ENCODE measurements at places on chromosomes 7 and 10.

- H3K36me3 ChIP-seq, result no peaks in the 10 kb centered on the region
- no peak overlapping the region for H3K4me3 ChIP-seq
- DNase-seq, result no peak
- no peaks in the 10 kb centered on the region for H3K4me1 ChIP-seq
- no peak overlapping the region for H3K27ac ChIP-seq
- H3K27me3 ChIP-seq, result no peaks in the 10 kb centered on the region
Measured at GRCh38 chr7:130982651-130983050, 248.6 kb upstream of the KLF14 start.

- H3K4me1 ChIP-seq, result no peaks in the 10 kb centered on the region
- H3K4me3 ChIP-seq, result no peak overlapping the region
- H3K27me3 ChIP-seq, result no peaks in the 10 kb centered on the region
- H3K36me3 ChIP-seq, result no peaks in the 10 kb centered on the region
- no peak overlapping the region for H3K27ac ChIP-seq
Measured at GRCh38 chr7:66460921-66461361, 167.7 kb upstream of the KCTD7 start.

GRCh38 chr10:91043173-91043910 lies 122.5 kb upstream of the ANKRD1 start:
- no peaks in the 10 kb centered on the region for H3K27me3 ChIP-seq
- H3K4me1 ChIP-seq, result no peaks in the 10 kb centered on the region
- H3K4me3 ChIP-seq, result no peak overlapping the region
- H3K27ac ChIP-seq, result no peak overlapping the region

- H3K27me3 ChIP-seq, result no peaks in the 10 kb centered on the region
- no peak overlapping the region for H3K4me3 ChIP-seq
- no peak overlapping the region for H3K27ac ChIP-seq
Measured at GRCh38 chr7:2138146-2138765, 94.5 kb downstream of the MAD1L1 start.

GRCh38 chr10:26365681-26366358 lies 72.3 kb upstream of the APBB1IP start:
- no peak for DNase-seq
- no peaks in the 10 kb centered on the region for H3K4me1 ChIP-seq
- no peak overlapping the region for H3K4me3 ChIP-seq
- no peak overlapping the region for H3K27ac ChIP-seq

GRCh38 chr7:96183163-96183670 lies 138.7 kb downstream of the SLC25A13 start:
- H3K27me3 ChIP-seq, result no peaks in the 10 kb centered on the region
- no peaks in the 10 kb centered on the region for H3K36me3 ChIP-seq
- no peak for DNase-seq
- H3K4me1 ChIP-seq, result peaks cover 3% of the 10 kb centered on the region
- no peak overlapping the region for H3K27ac ChIP-seq

GRCh38 chr10:120428754-120429153 lies 28.3 kb upstream of the PLPP4 start:
- no peak for DNase-seq
- no peaks in the 10 kb centered on the region for H3K27me3 ChIP-seq
- H3K4me3 ChIP-seq, result no peak overlapping the region
- no peak overlapping the region for H3K27ac ChIP-seq
- no peaks in the 10 kb centered on the region for H3K36me3 ChIP-seq

- no peak for DNase-seq
- no peaks in the 10 kb centered on the region for H3K36me3 ChIP-seq
- no peaks in the 10 kb centered on the region for H3K27me3 ChIP-seq
- no peak overlapping the region for H3K4me3 ChIP-seq
- no peaks in the 10 kb centered on the region for H3K4me1 ChIP-seq
Measured at GRCh38 chr7:158572000-158572828, 15.4 kb downstream of the PTPRN2 start.

GRCh38 chr10:129958629-129959543 lies 5.2 kb downstream of the EBF3 start:
- H3K4me3 ChIP-seq, result peak overlapping the region; percentile 30
- no peaks in the 10 kb centered on the region for H3K36me3 ChIP-seq
- no peak for DNase-seq
- peaks cover 4% of the 10 kb centered on the region for H3K4me1 ChIP-seq
- no peak overlapping the region for H3K27ac ChIP-seq

- DNase-seq, result no peak
- peaks cover 3% of the 10 kb centered on the region for H3K4me1 ChIP-seq
- H3K36me3 ChIP-seq, result no peaks in the 10 kb centered on the region
- no peak overlapping the region for H3K4me3 ChIP-seq
- no peak overlapping the region for H3K27ac ChIP-seq
- H3K27me3 ChIP-seq, result no peaks in the 10 kb centered on the region
Measured at GRCh38 chr10:19921300-19922140, 105.3 kb downstream of the PLXDC2 start.

GRCh38 chr7:16916105-16916639 lies 34.4 kb upstream of the AGR3 start:
- no peaks in the 10 kb centered on the region for H3K27me3 ChIP-seq
- no peaks in the 10 kb centered on the region for H3K4me1 ChIP-seq
- no peaks in the 10 kb centered on the region for H3K36me3 ChIP-seq
- H3K4me3 ChIP-seq, result no peak overlapping the region
- H3K27ac ChIP-seq, result no peak overlapping the region

- no peak overlapping the region for H3K27ac ChIP-seq
- DNase-seq, result no peak
- no peaks in the 10 kb centered on the region for H3K36me3 ChIP-seq
- no peak overlapping the region for H3K4me3 ChIP-seq
Measured at GRCh38 chr7:133556048-133556447, 303.2 kb downstream of the EXOC4 start.

- DNase-seq, result no peak
- H3K4me1 ChIP-seq, result no peaks in the 10 kb centered on the region
- H3K27ac ChIP-seq, result no peak overlapping the region
- H3K27me3 ChIP-seq, result no peaks in the 10 kb centered on the region
- H3K36me3 ChIP-seq, result no peaks in the 10 kb centered on the region
- no peak overlapping the region for H3K4me3 ChIP-seq
Measured at GRCh38 chr10:47249881-47250280, 50.1 kb upstream of the GDF10 start.

- no peaks in the 10 kb centered on the region for H3K36me3 ChIP-seq
- DNase-seq, result no peak
- H3K4me3 ChIP-seq, result no peak overlapping the region
- H3K27me3 ChIP-seq, result no peaks in the 10 kb centered on the region
- no peaks in the 10 kb centered on the region for H3K4me1 ChIP-seq
- H3K27ac ChIP-seq, result no peak overlapping the region
Measured at GRCh38 chr10:27534161-27534700, 30.1 kb downstream of the RAB18 start.

All from iPS DF 6.9 (cell line).